NCI-H524 (cell line): ENCODE measurements at places on chromosomes 12 and 14.

DNA sequence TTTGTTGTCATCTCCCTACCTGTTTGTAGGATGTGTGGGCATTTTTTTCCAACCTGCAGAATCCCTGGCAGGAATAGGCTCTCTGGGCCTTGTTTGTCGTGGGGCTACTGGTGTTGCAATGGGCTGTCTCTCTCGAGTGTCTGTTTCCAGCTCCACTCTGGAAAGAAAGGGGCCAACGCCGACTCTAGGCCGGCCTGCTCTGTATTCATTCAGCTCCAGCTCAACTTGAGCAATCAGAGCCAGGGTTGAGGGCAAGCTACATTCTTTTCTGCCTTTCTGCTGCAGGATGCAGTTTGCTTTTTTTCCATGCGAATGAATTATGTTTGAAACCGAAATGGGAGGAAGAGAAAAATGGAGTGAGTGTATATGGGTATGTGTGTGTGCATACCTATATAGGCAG lies 2.3 kb downstream of the JDP2 start:
- DNase-seq: no peak

- no peak for DNase-seq
Observed at GRCh38 chr12:112482733-112483132, 64.0 kb downstream of the PTPN11 start.

DNA sequence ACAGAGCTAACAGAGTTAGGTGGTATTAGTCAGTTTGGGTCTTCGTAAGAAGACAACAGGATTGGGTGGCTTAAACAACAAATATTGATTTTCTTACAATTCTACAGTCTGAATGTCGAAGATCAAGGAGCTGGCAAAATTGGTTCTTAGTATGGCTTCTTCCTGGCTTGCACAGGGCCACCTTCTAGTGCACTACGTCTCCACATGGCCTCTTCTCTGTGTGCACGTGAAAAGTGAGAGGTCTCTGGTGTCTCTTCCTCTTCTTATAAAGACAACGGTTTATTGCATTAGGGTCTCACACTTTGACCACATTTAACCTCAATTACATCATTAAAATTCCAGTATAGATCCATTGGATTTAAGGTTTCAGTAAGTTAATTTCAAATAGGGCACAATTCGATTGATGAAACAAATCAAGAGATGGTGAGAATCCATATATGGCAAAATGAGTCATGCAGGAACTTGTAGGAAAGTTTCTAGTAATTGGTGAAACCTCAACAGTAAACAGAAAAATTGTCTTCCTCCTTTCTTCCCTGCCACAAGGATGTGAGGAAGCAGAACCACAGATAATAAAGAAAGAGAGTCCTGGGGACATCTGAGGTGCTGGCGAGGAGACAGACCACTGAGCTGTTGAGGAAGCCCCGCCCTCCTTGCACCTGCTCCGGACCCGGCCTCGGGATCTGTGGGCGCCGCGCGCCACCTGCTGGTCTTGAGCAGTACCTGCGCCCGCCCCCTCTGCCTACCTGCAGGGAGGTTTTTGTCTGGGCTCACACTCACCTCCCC lies 846.7 kb downstream of the TMEM121 start:
- peak; percentile 51 for DNase-seq

DNA sequence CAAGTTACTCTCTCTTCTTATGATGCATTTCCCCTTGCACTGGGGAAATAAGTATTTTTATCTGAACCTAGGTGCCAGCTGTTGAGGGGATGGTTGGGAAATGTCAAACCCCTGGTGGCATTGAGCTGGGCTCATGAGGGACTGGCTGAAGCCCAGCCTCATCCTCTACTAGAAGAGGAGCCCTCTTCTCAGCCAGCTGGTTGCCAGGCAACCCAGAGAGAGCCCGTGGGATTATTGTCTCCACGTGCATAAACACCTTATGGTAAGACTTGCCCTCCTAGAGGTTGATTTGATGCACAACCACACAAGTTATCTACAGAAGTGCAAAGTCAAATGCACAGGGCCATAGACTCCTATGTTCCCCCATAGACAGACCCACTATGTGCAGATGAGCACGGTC lies 89.8 kb downstream of the WSCD2 start:
- peak; percentile 85 for DNase-seq

GRCh38 chr12:23949348-23950209 lies at the start of gene SOX5:
Gene SOX5, minus strand, starts transcription at chr12:23949670. Its CDS starts 69 bp downstream, at chr12:23949601.
- peak; percentile 92 for DNase-seq

DNA sequence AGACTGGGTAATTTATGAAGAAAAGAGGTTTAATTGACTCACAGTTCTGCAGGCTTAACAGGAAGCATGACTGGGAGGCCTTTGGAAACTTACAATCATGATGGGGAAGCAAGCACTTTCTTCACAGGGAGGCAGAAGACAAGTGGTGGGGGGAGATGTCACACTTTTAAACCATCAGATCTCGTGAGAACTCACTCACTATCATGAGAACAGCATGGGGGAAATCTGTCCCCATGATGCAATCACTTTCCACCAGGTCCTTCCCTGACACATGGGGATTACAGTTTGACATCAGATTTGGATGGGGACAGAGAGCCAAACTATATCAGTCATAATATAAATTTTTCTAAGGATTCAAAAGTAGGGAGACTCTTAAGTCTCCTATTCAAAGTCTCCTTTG lies 46.0 kb downstream of the SPIC start:
- peak; percentile 1 for DNase-seq

DNA sequence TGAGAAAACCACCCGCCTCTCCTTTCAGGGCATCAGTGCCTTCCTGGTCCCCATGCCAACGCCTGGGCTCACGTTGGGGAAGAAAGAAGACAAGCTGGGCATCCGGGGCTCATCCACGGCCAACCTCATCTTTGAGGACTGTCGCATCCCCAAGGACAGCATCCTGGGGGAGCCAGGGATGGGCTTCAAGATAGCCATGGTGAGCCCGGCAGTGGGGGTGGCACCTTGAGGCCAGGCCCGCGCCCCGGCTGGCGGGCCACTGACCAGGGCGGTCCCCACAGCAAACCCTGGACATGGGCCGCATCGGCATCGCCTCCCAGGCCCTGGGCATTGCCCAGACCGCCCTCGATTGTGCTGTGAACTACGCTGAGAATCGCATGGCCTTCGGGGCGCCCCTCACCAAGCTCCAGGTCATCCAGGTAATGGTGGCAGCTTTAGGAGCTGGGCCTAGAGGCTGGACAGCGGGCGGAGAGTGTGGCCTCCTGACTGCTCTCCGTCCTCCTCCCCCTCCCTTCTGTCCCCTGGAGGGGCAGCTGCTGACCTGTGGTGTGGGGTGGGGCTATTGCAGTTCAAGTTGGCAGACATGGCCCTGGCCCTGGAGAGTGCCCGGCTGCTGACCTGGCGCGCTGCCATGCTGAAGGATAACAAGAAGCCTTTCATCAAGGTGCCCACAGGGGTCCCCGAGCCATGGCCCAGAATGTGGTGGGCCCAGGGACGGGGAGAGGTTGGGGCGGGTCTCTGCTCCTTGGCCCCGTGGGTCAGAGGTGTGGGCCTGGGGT lies 12.8 kb downstream of the ACADS start:
- no peak for DNase-seq

DNA sequence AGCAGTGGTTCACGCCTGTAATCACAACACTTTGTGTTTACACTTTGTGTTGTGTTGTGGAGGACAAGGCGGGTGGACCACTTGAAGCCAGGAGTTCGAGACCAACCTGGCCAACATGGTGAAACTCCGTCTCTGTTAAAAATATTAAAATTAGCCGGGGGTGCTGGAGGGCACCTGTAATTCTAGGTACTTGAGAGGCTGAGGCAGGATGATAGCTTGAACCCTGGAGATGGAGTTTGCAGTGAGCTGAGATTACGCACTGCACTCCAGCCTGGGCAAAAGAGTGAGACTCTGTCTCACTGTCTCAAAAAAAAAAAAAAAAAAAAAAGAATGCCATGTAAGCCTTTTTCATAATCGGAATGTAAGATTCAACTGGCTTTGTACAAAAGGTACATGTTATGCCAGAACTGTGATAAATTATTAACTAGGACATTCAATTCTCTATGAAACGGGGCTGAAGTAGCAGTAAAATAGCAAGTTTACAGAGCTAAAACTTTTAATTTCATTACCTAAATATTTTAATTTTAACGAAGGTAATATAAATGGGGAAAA lies 13.9 kb upstream of the PITPNM2 start:
- DNase-seq: no peak

GRCh38 chr14:54936816-54937215 lies 34.2 kb upstream of the GCH1 start:
- no peak for DNase-seq

DNA sequence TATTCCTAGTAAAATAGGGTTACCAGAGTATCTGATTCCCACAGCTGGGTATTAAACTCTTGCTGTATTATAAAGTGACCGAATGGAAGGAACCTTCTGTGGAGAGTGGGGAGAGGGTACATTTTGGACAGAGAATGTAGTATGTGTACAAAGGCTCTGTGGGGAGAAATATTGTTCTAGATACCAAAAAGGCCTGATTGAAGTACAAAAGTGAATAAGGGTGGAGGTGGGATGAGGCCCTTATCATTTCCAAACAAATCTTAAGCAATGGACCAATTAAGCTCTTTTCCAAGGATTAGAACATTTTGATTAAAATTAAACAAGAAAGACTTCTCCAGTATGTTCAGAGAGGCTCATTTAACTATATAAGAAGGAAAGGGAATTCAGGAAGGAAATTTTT lies 20.4 kb downstream of the EID3 start:
- no peak for DNase-seq

- DNase-seq: no peak
Observed at GRCh38 chr14:86015941-86016340, 486.0 kb downstream of the FLRT2 start.

- no peak for DNase-seq
Observed at GRCh38 chr12:98948343-98948949, 303.4 kb downstream of the APAF1 start.

DNA sequence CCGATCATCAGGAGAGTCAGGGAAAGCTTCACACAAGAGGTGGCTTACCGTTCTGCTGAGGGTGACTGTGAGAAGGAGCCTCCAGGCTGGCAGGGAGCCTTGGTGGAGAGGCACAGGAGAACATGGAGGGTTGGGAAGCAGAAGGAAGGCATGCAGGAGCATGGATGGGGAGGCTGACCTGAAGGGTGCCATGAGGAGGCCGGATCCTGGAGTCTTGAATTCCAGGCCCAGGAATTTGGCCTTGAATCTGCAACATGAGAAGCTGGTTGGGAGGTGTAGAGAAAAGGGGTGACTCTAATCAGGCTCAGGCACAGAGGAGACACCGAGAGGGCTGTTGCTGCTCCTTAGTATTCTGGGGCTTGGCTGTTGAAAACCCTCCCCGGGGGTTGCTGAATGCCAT lies 130.2 kb downstream of the PELI2 start:
- DNase-seq: no peak

DNA sequence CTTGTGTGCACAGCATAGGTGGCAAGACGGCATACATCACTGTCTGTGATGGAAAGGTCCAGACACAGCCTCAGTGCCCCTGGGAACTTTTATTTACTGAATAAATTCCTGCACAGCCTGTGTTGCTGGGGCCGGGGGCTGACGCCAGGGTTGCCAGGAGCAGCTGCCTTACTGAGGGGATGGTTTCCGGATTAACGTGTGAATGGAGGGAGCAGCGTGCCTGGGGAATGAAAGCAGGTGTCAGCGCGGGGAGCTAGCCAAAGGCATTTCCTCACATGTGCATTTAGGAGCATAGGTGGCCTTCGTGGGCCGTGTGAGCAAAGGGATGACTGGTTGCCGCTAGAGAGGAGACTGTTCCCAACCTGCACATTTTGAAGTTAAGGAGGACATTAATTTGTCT lies 41.6 kb downstream of the SFSWAP start:
- DNase-seq: no peak

GRCh38 chr14:34222867-34223266 lies 239.2 kb downstream of the SPTSSA start:
- no peak for DNase-seq

DNA sequence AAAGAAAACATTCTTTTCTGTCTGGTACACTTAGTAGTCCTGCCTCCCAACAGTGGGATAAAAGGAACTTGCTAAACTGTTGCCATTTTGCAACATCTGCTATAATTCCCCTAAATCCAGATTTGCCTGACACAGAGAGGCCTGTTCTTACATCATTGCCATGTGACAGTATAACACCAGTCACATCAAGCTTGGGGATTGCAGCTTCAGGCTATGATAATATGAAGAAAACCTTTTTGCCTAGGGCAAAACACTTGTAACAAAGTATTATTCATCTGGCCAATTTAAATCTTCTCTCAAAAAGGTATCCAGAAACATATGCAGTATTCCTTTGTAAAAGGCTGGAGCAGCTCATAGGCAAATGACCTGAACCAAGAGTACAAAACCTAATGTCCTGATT lies 80.9 kb upstream of the OTX2 start:
- DNase-seq: peak; percentile 65

- no peak for DNase-seq
Observed at GRCh38 chr14:99968191-99968920, 96.9 kb upstream of the EVL start.

DNA sequence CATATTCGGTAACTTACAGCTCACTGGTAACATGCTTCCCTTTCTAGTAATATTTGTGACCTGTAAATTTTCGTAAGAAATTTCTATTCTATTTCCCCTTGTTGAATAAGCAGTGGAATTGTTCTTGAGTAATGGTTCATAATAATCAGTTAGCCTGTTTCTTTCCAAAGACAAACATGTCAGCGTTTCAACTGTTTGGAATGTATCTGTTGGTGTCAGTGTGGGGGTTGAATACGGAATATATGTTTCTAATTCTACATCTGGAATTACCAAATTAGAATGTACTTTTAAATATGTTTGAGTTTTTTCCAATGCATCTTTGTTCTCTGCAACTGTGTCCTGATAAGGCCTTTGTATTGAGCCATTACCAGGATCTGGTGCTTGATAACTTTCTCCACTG lies 2.0 kb downstream of the BBS10 start:
- no peak for DNase-seq

DNA sequence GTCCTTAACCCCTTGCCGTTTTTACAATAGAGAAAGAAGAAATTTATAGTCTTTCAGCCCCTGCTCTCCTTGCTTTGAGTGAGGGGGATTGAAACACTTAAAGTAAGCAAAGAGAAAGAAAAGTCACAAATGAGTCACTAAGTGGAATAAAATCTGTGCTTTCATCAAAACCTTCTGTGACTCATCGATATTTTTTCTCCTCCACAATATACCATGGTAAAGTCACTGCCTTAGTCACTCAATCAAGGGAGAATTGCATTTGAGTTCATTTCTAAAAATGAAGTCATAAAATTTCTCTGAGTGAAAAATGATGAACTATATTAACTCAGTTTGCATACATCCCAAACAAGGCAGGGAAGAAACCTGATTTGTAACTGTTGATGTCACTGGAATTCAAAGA lies 470.3 kb downstream of the FOXG1 start:
- no peak for DNase-seq

DNA sequence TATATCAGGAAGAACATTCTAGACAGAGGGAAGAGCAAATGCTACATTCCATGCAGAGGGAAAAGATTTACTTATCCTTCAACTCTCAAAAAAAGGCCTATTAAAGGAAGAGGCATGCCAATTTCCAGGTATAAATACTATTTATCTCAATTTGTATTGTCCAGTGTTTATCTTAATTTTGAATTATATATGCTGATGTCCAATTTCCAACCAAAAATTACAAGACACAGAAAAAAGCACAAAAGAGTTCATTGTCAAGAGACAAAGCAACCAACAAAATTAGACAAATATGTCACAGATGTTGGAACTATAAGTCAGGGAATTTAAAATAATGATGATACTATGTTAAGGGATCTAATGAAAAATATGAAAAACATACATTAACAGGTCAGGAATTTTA lies 286.6 kb upstream of the SFSWAP start:
- DNase-seq: no peak
